Tibial nerve (tissue), 4 donors: ENCODE measurements at places on chromosomes 4 and X. TPM values are rescaled to one million over a fixed set of nuclear protein-coding genes. Genes with fewer than 3 reads are reported as not detected.

- DNase-seq, result no peak
- no peaks in the 10 kb centered on the region for H3K36me3 ChIP-seq
- no peaks in the 10 kb centered on the region for H3K4me1 ChIP-seq
Measured at GRCh38 chrX:1316527-1316926, 20.1 kb upstream of the IL3RA start.

Gene MAGEA2B
- total RNA-seq, result not detected

GRCh38 chr4:62871078-62871477 is 1538.2 kb downstream of the TECRL start:
- H3K4me1 ChIP-seq, result no peaks in the 10 kb centered on the region
- H3K27ac ChIP-seq, result no peak overlapping the region
- H3K27me3 ChIP-seq, result no peaks in the 10 kb centered on the region
- no peaks in the 10 kb centered on the region for H3K36me3 ChIP-seq
- DNase-seq, result no peak

GRCh38 chr4:48491514-48492176 is 1.6 kb downstream of the ZAR1 start:
- peaks cover 55% of the 10 kb centered on the region for H3K27me3 ChIP-seq
- H3K27ac ChIP-seq, result no peak overlapping the region
- no peak for DNase-seq
- H3K36me3 ChIP-seq, result no peaks in the 10 kb centered on the region

DNA sequence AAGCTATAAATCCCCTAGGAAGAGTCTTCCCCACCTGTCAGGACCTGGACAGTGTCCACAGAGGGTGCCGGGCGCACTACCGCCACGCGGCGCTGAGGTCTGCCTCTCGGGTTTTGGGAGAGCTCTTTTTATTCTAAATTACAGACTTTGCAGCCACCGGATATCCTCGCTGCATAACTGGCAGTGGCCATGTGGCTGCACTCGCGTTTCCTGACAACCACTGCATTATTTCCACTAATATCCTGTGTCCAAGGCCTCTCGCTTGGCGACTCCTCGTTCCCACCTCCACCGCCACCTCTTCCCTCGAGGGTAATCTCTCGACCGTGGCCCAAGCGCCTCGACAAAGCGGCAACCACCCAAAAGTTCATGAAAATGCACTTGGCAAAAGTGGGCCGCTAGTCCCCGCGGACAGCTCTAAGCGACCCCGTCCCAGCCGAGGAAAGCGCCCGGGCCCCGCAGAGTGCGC is 512 bp upstream of the TMEM131L start:
- H3K36me3 ChIP-seq, result no peaks in the 10 kb centered on the region
- peak; percentile 17 for DNase-seq
- no peaks in the 10 kb centered on the region for H3K27me3 ChIP-seq
- no peaks in the 10 kb centered on the region for H3K4me1 ChIP-seq
- peak overlapping the region; percentile 22 for H3K27ac ChIP-seq

- H3K36me3 ChIP-seq, result no peaks in the 10 kb centered on the region
- DNase-seq, result no peak
Measured at GRCh38 chr4:174789657-174790056, 39.4 kb downstream of the GLRA3 start.

DNA sequence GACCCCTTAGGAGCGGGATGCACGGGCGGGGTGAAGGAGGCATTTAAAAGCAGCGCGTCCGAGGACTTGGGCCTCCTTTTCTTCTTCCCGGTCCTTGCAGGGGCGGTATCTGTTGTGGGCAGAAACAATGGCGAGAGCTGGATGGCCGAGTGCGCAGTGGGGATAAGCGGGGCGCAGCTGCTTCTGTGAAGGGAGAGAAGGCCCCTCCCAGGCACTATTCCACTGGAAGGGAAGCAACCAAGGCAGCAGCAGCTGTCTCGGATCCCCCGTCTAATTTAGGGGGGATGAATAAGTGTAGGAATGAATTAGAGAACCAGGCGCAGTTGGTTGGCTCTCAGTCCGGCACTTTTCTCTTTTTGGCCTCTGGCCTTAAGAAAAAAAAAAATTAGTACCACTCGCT is 995 bp downstream of the SMARCA5 start:
- H3K4me3 ChIP-seq, result peak overlapping the region; percentile 95
- peaks cover 3% of the 10 kb centered on the region for H3K4me1 ChIP-seq
- H3K27me3 ChIP-seq, result no peaks in the 10 kb centered on the region

GRCh38 chr4:71406459-71406963 is 67.7 kb downstream of the SLC4A4 start:
- no peaks in the 10 kb centered on the region for H3K36me3 ChIP-seq
- no peak overlapping the region for H3K27ac ChIP-seq
- H3K4me3 ChIP-seq, result no peak overlapping the region
- DNase-seq, result no peak
- H3K4me1 ChIP-seq, result no peaks in the 10 kb centered on the region
- no peaks in the 10 kb centered on the region for H3K27me3 ChIP-seq
